ENCODE measurements at places on chromosomes 6 and 20.

GRCh38 chr6:106870069-106870468 is 104.5 kb downstream of the CD24 start:
- DNase-seq, result no peak

GRCh38 chr20:45047581-45048119 is 53.3 kb downstream of the KCNS1 start:
- DNase-seq, result no peak

GRCh38 chr6:3280866-3281465 is 22.2 kb downstream of the PSMG4 start:
- DNase-seq, result no peak

DNA sequence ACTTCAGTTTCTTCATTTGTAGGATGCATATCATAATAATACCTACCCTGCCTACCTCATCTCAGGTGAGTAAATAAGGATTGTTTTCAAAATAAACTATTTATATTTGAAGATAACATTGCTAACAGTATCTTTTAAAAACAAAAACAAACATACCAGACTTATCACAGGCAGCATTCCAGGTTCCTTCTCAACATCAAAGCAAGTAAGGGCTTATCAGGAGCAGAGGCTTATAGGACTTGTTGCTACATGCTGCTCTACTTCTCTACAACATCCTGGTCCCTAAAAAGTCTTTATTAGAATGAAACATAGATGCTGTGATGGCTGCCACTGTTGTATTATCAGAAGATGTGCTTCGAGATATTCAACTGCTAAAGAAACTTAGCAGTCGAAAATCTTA is 149.2 kb upstream of the PRDM1 start:
- DNase-seq, result no peak

DNA sequence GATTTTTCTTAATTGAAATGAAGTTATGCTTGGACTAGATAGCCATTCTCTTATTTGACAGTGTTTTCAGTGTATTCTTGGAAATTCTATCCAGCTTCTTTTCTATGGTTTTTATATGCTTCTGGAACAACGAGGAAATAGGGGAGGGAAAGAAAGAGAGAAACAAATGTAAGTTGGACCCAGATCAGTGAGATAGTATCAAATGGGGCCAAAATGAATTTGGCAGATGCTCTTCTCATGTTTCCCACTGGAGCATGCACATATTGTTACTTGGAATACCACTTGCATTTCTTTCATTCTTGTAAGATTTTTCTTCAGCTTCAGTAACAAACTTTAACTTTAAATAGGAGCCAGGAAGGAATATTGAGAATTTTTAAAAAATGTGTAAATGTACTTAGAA is 312.3 kb downstream of the PRL start:
- no peak for DNase-seq

- no peak for DNase-seq
Observed at GRCh38 chr6:133705066-133705465, 183.8 kb upstream of the TCF21 start.

DNA sequence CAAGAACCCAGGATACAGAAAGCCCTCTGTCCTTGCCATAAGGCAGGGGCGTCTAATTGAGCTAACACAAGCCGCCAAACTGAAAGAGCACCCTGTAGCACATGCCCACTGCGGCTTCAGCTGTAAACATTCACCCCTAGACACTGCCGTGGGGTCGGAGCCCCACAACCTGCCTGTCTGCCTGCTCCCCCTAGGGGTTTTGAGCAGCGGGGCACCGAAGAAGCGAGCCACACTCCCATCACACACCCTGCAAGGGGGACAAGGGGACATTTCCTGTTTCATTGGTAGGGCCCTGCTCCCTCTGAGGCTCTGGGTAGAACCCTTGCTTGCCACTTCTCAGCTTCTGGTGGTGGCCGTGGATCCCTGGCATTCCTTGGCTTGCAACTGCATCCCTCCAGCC is 45.2 kb upstream of the BCLAF1 start:
- DNase-seq, result no peak

DNA sequence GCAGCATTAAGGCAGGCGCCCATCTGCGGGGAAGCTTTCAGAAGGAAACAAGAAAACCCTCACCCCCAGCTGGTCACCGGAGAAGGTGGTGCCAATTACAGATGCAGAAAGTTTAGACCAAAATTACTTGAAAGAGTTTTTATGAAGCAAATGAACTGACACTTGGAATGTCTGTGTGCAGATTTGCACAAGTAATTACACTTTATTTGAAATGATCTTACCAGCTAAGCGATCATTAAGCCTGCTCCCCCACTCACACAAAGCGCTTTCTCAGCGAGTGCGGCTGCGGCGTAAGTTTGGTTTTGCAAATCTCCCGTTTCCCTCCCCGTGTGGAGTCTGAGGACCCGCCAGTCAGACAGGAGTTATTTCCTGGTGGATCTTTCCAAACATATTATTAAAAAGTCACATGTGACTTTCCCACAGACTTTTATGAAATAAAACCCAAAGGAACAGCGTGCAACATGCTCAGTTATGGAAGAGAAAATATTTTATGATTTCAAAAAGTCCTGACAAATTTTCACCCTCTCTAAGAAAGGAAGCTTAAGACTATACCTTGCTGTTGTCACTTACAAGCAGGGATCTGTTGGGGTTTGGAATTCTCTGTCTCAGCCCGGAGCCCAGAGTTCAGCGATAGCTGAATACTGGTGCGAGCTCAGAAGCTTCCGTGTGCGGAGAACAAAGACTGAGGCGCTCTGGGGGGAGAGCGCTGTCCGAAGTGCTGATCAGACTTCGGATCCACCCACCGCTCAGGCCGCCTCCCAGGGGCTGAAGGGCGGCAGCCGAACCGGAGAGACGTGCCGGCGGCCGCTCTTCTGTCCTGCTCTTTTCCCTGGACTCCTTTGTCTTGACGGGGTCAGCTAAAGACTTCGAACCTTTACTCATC is 2.7 kb upstream of the MYT1 start:
- peak; percentile 60 for DNase-seq

- DNase-seq, result no peak
Observed at GRCh38 chr20:62551407-62552323, 75.9 kb upstream of the GATA5 start.

- DNase-seq, result no peak
Observed at GRCh38 chr6:152977556-152977955, 5.3 kb downstream of the FBXO5 start.

DNA sequence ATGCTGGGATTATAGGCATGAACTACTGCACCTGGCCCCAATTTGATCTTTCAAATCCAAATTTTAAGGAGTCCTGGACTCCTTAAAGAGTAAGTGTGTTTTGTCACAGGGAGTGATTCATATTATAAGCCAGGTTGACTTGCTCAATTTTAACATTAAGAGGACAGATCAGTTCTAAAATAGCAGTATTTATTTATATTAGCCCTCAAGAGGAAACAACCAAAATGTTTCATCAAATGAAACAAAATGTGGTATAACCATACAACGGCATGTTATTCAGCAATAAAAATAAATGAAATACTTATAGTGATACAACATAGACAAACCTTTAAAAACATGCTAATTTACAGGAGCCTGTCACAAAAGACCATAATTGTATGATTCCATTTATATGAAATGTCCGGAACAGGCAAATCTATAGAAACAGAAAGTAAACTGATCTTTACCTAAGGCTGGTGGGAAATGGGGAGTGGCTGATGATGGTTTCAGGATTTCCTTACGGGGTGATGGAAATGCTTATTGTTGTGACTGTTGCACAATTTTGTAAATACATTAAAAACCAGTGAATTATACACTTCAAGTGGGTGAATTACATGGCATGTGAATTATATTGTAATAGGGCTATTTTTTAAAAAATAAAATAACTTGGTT is 637.4 kb downstream of the MMUT start:
- DNase-seq, result no peak

- DNase-seq, result no peak
Observed at GRCh38 chr6:44738601-44739146, 351.2 kb downstream of the CDC5L start.

DNA sequence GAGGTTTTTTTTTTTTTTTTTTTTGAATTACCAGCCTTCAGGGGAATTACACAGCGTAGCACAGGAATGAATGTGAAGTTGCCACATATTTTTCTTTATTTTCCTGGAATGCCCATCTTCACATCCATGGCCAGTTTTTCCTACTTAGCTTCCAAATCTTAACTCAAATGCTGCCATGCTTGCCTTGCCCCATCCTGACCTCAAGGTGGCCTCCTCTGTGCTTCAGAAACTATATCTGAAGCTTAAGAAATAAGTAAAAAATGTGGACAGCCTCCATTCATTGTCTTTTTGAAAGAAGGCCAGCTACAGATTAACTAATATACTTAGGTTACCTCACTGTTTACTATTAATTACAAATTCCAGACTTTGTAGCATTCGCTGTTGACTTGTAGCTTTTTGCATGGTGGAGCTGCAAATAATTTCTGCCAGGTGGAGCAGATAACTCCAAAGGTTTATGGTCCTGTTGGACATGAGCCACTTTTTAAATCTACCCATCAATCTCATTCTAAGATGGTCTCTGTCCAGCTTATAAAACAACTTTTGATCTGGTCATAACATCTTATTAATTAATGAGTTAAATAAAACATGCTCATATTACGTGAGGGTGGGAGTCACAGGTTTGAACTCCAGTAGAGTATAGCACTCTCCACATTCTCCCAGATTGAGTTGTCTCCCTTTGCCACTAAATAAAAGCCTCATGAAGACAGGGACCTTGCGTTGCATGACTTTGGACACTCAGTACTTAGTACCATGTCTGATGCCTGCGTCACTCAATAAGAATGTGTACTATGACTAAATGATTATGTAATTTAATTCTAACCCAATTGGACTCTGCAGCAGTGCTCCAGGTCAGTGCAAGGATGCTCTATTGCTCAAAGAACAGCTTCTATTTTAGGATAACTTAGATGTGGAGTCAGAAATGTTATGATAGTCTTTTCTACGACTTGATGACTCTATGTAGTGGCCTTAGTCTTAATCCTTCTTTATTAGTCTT is 678.6 kb upstream of the CITED2 start:
- DNase-seq, result peak; percentile 2

- DNase-seq, result no peak
Observed at GRCh38 chr6:107128175-107128574, 12.9 kb upstream of the BEND3 start.

DNA sequence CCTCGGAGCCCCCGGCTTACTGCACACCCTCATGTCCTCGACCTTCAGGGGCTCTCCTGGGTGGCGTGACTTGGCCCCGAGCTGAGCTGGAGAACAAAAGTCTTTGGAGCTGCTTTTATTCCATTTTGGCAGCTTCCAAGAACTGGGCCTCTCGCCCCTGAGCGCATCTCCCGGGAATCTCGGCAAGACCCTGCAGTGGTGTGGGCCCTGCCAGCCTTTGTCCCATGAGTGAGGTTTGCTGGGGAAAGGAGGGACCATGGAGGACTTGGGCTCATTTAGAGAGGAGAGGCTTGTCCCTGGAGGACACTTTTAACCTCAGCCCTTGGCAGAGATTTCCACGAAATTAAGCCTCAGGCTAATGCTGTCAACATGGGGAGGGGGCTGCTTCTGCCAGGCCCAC is 62.3 kb upstream of the SLCO4A1 start:
- DNase-seq, result no peak

- DNase-seq, result no peak
Observed at GRCh38 chr6:150153905-150154492, 11.2 kb downstream of the PPP1R14C start.

DNA sequence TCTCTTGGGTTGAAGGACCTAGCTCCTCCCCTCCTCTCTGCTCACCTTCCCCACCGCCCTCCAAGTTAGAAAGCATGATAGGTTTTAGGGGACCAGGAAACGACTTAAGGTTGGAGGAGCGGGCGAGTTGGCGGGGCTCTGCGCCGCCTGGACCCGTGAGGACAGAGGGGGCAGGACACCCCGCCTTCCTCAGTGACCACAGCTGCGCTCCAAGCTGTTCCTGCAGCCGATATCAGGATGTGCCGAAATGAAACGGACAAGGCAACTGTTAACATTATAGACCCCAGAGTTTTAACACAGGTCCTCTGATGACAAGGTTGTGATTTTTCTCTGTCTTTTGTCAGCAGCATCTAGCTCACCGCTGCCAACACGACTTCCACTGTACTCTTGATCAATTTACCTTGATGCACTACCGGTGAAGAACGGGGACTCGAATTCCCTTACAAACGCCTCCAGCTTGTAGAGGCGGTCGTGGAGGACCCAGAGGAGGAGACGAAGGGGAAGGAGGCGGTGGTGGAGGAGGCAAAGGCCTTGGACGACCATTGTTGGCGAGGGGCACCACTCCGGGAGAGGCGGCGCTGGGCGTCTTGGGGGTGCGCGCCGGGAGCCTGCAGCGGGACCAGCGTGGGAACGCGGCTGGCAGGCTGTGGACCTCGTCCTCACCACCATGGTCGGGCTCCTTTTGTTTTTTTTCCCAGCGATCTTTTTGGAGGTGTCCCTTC is at the start of gene GRM1:
Gene GRM1 (plus strand): TSS at position 212 of the 722 bp plus-strand sequence. CDS start 456 bp downstream, at position 668.
- no peak for DNase-seq

DNA sequence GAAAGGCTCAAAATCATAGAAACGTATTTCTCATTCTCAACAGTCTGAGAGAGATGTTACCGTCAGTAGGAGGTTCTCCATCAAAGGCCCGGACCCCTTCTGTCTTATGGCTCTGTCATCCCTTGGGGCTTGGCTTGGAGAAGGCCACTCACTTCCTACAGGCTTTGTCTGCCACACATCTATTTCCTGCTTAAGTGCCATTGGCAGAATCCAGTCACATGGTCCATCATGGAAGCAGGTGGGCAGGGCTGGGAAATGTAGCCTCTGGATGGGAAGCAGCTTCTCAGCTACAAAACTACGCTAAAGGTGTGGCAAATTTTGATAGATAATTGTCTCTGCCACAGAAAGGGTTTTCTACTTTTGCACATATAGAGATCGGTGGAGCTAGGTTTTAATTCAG is 12.6 kb upstream of the ZFP64 start:
- no peak for DNase-seq

DNA sequence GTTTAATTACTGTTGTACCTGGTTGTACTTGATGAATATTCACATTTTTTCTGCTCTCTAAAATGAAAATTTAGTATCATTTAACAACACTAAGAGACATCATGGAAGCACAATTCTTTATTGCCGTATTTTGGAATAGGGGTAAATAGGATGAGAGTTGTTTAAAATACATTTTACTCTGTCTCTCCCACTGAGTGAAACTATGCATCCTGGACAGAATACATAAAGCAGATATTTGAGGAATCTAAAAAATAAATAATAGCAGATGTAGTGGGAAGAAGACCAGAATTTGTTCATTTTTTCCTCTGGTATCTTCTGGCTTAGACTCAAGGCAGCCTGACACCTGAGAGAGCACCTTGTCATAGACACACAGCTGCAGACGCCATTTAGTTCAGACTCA is 119.1 kb upstream of the AHI1 start:
- DNase-seq, result no peak

- no peak for DNase-seq
Observed at GRCh38 chr20:1536893-1537730, 20.4 kb downstream of the SIRPD start.

DNA sequence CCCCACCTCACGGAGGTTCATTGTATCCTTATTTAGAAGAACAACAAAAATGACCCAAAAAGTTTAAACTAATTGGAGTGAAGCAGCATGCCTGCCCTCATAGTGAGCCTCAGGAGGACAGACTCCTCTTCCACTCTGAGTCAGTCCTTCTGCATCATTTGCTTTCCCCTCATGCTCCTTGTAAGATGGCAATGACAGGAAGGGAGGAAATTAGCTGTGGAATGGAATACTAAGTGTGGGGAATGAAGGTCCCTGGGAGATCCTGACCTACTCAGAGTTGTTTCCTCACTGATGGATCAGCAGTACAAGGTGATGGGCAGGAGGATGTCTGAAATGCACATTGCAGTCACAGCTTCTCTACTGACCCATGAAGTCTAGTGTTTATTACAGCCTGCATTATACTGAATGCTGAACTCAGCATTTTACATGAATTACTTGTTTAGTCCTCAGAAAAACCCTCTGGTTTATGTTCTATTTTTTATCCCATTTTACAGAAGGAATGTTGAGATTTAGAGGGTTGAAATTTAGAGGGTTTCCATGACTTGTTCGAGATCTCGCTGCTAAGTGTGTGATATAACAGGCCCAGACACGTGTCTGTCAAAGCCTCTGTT is 212.0 kb upstream of the PCSK2 start:
- no peak for DNase-seq

All from iPS DF 19.7 (cell line).